PC-3 (cell line): ENCODE measurements at places on chromosomes 12 and 14. TPM values are rescaled to one million over a fixed set of nuclear protein-coding genes. Genes with fewer than 3 reads are reported as not detected.
A peak's percentile ranks its signal among the peaks of the same experiment; 100 is the strongest.

GRCh38 chr12:28876196-28876798, 272.8 kb upstream of the FAR2 start:
- DNase-seq = peak; percentile 54

- no peak for DNase-seq
These were observed 101.8 kb downstream of the OSBPL8 start for GRCh38 chr12:76457818-76458217.

GRCh38 chr12:2299206-2299605, 246.4 kb downstream of the CACNA1C start:
- DNase-seq = no peak

DNA sequence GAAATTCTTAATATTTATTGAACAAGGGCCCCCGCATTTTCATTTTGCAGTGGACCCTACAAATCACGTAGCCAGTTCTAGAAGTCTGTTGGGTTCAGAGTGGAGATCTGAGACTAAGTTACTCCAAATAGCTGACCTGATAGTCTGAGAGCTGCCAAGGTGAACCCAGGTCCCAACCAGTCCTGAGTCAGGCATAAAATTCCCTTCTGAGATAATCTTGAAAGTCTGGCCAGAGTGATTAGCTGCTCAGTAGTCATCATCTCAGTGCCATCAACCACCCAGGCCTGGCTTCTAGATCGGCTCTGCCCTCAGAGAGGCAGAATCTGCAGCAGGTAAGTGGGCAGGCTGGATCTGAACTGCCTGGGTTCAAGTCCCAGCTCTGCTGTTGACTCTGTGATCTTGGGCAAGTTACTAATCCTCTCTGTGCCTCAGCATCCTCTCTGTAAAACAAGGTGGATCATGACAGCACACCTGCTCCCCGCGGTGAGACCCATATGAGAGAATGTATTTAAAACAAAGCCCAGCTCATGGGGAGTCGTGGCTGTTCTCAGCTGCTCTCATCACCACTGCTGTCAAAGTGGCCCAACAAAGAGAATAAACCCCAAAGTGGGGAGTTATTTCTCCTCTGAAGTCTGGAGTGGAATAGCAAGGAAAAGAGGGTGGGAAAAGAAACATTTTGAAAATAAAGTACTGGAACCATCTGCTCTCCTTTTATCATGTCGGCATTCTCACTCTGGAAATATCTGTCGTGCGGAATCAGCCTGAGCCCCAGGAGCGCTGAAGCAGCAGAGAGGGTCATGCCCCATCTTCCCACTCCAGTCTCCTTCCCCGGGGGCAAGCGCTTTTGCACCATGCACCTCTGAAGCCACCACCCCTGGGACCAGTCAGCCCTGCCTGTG, 193.3 kb downstream of the DPF3 start:
- DNase-seq = no peak

- DNase-seq = no peak
These were observed 35.9 kb downstream of the SLC8B1 start for GRCh38 chr12:113298861-113299545.

GRCh38 chr14:58171090-58171489, 19.1 kb upstream of the ARMH4 start:
- peak; percentile 99 for DNase-seq

- DNase-seq = peak; percentile 37
These were observed 2.9 kb upstream of the HMGA2 start for GRCh38 chr12:65821336-65821735.

DNA sequence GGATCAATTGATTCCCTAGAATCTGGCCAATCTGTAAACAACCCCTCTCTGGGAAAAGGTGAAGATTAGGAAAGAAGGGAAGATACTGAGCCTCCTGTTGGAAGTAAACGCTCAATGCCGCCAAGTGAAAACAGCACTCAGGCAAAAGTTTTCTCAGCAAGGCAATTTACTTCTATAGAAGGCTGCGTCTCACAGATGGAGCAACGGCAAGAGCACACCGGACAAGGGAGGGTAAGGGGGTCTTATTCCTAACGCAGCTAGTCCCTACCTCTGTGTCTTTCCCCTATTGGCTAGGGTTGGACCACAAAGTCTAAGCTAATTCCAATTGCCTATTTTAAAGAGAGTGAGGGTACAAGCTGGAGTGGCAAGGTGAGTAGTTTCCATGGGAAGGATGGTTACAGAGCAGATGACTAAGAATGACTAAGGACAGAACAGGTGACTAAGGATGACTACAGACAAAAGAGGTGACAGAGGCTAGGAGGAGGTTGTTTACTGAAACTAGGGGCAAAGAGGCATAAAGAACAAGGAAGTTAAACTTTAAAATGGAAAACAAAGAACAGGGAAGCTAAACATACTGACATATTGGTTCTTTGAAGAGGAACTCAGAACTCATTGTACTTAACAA, 5.6 kb upstream of the TTC9 start:
- peak; percentile 82 for DNase-seq

The HOXC12 gene
- 0.33 and 1.2 TPM in 2 replicates for total RNA-seq

The SYNDIG1L gene
- not detected in 2 replicates for total RNA-seq

The DGKA gene
- total RNA-seq = 27.2 and 41.5 TPM in 2 replicates

GRCh38 chr12:114700392-114701103, 16.6 kb upstream of the TBX3 start:
- DNase-seq = no peak

DNA sequence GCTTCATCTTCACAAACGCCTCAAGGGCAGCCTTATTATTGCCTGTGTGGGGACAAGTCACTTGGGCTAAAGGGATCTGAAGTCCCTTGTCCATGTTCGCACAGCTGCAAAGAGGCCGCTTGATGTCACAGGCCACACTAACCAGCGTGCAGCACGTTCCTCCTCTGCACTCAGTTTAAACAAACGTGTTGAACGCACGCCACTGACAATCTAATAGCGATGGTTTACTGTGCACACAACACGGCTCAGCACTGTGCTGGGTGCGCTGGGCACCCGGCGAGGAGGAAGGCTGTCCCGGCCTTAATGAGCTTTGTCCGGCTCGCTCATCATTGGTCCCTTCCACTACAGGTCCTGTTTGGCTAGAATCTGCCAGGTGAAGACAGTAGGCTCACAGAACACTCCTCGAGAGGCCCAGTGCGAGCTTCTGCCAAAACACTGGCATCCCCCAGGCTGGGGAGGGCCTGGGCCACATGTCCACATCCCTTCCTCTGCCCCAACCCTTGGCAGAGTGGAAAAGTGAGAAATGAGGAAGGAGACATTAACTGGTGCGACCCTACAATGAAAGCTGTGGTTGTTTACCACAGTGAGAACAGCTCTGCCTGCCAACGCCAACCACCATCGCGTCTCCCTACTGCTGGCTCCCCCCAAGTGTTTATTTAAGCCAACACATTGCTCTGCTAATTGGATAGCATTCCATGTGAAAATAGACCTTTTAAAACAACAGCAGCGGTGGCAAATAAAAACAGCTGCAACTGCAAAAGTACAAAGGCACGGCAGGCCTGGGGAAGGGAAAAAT, 113.2 kb downstream of the RBM19 start:
- no peak for DNase-seq

The MIP gene
- not detected in 2 replicates for total RNA-seq

DNA sequence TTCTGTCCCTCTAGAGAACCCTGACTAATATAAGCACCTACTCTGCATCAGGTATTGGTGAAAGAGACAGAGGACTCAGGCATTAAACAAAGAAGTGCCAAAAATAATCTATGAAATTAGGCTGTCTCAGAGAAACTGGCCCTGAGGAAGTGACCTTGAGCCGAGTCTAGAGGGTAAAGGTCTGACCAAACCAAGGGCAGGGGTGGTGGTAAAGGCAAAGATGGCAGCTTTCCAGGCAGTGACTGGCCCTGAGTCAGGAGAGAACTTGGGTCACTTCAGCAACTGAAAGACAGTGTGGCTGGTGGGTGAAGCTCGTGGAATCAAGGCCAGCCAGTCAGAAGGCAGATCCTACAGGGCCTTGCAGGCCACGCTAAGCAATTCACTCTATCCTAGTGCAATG, 30.6 kb downstream of the CDKL1 start:
- peak; percentile 24 for DNase-seq

DNA sequence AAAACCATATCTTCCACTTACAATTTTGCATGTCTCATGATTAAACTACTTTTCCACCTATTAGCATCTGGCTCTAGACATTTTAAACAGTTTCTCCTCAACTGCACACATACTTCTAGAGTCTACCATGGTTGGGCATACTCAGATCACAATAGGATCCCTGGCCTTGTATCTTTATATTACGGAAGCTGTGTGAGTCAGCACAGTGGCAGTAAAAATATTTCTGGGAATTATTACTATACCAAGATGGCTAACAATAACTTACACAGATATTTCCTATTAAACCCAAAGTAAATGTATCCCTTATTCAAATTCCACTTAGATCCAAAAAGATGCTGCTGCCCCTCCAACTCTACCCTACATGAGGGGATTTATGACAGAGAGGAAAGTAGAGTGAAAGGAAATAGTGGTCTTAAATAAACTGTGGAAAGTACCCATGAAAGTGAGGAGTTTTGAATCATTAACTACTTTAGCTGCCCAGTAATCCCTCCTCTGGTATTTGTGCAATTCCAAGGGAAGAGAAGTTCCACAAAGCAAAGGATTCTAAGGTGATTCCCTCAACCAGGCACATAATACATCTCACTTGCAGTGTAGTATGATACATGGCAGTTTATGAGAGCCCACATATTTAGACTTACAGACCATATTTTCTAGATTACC, 14.0 kb upstream of the CPSF6 start:
- no peak for DNase-seq

DNA sequence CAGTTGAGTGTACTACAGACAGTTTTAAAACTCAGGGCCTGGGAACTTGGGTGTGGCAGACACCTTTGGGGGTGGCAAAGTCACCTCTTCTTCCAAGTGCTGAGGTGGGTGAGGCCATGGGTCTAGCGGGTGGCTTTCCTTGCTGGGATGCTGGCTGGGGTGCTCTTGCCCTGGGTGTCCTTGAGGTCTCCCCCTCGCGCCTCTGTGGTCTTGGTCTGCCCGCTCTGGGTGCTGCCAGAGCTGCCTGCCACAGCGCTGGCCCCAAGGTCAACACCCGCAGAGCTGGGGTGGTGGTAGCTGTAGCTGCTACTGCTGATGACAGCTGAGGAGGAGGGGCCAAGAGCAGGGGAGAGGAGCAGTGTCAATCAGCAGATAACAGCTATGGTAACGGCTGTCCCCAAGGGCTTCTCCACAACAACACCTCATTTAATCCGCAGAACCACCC, 6.8 kb downstream of the KRT74 start:
- no peak for DNase-seq

The KITLG gene
- total RNA-seq = 8.4 and 14.9 TPM in 2 replicates

DNA sequence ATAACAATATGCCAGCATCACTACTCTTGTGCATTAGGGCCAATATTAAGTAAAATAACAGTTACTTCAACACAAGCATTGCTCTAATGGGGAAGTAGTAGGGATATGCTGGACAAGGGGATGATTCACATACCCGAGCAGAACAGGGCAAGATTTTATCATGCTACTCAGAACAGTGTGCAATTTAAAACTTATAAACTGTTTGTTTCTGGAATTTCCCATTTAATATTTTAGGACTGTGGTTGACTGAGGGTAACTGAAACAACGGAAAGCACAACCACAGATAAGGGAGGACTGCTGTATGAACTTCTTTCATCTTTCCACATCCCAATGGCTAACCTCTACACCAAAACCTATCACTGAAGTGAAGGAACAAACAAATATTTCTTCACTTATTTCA, 36.8 kb downstream of the SARNP start:
- no peak for DNase-seq

GRCh38 chr14:30874120-30874998, at the start of gene COCH:
TSS of gene COCH (plus strand) at chr14:30874559. CDS start at chr14:30874939, 380 bp downstream.
- peak; percentile 45 for DNase-seq

GRCh38 chr12:89019439-89020120, 332.7 kb downstream of the DUSP6 start:
- peak; percentile 89 for DNase-seq

DNA sequence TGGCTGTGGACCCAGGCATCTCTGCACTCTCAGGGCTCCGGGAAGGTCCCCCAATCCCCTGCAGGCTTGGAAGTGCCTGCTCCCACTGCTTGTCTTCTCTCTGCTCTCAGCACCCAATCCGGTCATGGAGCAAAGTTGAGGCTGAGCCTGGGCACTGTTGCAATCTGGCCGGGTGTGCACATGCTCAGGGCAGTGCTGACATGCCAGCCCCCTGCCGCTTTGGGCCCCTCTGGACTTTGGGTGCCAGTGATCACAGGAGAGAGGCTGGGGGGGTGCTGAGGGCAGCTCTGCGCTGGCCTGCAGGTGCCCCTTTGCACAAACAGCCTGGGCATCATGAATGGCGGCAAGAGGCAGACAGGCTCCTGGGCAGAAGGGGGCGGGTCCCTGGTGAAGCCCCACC, 85.4 kb upstream of the OSBPL8 start:
- no peak for DNase-seq

DNA sequence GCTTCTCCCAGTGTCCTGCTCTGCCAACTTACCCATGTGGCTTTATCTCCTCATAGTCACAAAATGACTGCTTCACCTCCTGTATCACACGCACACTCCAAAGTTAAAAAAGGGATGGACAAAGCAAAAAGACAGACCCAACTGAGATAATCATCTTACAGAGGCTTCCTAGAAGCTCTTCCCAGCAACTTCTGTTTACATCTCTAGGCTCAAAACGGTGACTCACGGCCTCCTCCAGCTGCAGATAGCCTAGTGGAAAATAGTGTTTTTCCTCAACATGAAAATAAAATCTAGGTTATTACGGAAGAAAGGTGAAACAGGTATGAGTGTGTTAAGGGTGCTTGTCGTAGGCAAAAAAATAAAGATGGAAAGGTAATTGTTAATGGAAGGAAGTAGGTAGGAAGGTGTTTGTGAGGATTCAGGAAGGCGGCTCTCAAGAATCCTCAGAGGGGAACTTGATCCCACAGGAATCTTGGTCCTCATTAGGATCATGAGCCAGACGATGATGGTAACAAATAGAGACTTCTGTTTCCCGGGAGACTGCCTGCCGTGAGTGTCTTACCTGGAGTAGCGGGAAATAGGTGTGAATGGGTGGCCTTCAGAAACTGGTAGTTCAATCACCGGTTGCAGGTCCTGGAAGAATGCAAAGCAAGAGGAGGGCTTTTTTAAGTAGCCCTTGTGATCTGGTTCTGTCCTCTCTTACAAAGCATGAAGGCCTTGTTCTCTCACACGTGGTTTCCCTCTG, 487.5 kb upstream of the TMEM132C start:
- DNase-seq = peak; percentile 11
